ENCODE measurements at places on chromosomes 12 and 14.

DNA sequence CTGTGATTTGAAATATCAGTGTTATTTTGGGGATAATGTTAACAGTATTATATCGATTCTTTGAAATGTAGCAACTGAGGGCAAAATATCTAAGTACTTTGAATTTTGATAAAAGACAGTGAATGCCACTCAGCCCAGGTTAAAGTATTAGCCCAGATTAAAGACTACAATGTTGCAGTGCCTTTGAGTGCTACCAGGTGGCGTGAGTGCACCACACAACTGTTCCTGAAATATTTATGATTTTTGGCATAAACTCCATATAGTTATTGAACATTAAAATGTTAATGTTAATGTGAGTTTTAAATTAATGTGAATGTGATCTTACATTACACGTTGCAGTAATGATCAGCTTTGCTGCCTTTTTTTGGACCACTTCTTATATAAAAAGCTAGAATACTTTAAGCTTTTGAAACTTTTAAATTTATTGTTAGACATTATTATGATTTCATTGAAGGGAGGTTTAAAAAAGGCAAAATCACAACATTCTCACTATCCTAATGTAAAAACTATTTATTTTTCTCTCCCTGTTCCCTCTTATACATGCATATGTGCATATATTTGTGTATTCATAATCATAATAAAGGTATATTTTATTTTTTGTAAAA is 22.5 kb downstream of the MRPS35 start:
- no peak for DNase-seq

DNA sequence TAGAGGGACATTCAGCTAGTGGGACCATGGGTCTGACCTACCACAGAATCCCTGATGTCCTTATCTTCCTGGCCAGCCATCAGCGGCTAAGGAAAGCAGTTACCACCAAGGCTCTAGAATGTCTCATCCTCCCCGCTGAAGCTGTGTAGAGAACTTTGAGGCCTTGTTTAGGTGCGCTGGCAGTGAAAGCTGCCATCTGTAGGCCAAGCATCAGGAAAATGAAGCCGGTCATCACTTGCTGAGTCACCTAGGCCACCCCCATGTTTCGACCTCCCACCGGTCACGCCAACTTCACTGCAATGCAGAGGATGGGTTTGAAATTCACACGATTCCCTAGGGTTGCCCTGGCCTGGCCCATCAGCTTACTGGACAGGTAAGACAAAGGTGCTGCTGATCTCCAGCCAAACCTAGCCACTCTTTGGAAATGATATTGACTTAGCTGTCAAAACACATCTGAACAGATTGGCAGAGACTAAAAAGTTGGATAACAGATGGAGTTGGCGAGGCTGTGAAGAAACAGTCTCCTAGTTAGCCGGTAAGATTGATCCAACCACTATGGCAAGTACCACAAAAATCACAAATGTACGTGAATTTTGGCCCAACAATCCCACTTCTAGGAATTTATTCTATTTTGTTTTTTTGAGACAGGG is 52.0 kb downstream of the NOS1 start:
- DNase-seq = no peak

GRCh38 chr12:94587266-94588241 is 62.8 kb downstream of the TMCC3 start:
- DNase-seq = no peak

DNA sequence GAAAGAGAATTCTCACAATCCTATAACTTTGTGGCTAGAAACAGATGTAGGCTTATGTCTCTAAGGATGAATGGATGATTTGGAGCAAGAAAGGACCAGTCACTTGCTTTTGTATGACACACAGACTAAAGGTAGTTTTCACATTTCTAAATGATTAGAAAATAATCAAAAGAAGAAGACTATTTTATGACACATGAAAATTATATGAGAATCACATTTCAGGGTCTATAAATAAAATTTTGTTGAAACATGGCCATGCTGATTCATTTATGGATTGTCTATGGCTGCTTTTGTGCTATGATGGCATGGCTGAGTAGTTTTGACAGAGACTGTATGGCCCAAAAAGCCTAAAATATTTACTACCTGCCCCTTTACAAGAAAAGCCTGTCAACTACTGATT is 49.4 kb upstream of the FRMD6 start:
- DNase-seq = no peak

- no peak for DNase-seq
Observed at GRCh38 chr14:81298911-81299310, 78.2 kb upstream of the GTF2A1 start.

- no peak for DNase-seq
Observed at GRCh38 chr12:51915951-51916350, 8.6 kb downstream of the ACVRL1 start.
